ENCODE measurements at places on chromosomes 5 and 9.

DNA sequence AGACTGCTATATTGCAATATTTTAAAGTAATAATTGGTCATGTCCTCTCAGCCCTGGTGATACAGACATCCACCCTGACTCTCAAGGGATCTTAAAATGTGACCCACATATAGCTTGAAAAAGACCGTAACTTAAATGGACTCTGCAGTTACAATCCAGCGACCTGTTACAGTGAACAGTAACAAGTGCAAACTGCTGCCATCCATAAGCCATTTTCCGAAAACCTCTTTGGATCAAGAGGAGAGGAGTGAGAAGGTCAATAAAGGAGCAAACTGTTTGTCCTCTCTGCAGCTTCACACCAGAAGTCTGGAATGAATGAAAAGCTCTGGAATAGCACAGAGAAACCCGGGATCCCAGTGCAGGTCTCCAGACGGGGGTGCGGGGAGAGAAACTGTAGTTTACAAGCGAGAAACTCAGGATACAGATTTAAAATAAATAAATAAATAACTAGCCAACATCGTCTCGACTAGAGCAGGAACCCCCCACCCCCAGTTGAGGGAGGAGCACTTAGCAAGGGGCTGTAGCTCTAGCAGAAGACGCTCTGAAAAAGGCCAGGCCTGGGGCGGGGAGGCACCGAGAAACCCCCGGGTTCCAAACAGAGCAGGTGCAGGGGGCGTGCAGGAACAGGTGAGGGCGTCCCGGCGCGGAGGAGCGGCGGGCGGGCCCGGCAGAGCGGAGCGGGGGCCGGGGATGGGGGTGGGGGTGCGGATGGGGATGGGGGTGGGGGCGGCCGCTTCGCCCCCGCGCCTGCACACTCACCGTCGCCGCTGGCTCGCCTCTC, 572 bp downstream of the ZDHHC21 start:
- peak; percentile 31 for DNase-seq

- peak; percentile 19 for DNase-seq
Measured at GRCh38 chr5:35213608-35214007, 16.7 kb downstream of the PRLR start.

- peak; percentile 40 for DNase-seq
Measured at GRCh38 chr5:130189961-130190360, 285.7 kb downstream of the CHSY3 start.

- DNase-seq: no peak
Measured at GRCh38 chr5:146107901-146108300, 2.5 kb upstream of the PLAC8L1 start.

GRCh38 chr5:176401281-176402205, 13.0 kb downstream of the HIGD2A start:
- DNase-seq: no peak

Data from SW480 (cell line).